Esophagus squamous epithelium (tissue), 5 donors: ENCODE measurements at places on chromosomes 5 and 9. TPM values are rescaled to one million over a fixed set of nuclear protein-coding genes. Genes with fewer than 3 reads are reported as not detected.

DNA sequence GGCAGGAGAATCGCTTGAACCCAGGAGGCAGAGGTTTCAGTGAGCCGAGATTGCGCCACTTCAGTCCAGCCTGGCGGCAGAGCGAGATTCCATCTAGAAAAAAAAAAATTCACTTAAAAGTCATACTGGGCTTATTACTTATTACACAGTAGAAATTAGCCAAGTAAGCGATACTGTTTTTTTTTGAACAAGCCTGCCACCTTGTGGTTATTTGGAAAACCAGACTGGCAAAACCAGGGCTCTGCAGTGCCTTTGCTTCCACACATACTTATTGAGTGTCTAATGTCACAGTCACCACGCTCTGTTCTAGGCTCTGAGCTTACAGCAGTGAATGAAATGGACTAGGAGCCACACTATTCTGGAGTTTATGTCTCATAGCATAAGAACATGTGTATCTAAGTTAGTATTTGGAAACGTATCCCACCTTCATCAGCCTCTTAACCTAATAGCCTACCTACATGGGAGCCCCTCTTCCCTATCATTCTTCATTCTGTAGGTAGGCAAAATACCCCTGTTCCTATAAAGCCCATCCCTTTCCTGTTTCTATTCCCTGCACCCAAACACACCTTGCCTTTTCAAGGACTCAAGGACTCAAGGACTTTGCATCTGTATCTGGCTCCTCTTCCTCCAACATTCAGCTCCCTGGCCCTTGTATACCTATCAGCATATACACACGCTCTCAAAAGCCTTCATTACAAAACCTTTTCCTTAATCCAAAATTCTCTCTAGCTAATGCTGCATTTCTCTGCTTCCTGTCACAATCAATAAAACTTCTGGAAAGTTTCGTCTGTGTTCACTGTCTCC, 13.9 kb upstream of the BASP1 start:
- no peak for DNase-seq

GRCh38 chr5:35820735-35821134, 36.0 kb upstream of the IL7R start:
- no peak for DNase-seq

- DNase-seq = no peak
These were observed 591.5 kb downstream of the RAB3C start for GRCh38 chr5:59174248-59174844.

Gene SHOC1
- not detected for total RNA-seq

DNA sequence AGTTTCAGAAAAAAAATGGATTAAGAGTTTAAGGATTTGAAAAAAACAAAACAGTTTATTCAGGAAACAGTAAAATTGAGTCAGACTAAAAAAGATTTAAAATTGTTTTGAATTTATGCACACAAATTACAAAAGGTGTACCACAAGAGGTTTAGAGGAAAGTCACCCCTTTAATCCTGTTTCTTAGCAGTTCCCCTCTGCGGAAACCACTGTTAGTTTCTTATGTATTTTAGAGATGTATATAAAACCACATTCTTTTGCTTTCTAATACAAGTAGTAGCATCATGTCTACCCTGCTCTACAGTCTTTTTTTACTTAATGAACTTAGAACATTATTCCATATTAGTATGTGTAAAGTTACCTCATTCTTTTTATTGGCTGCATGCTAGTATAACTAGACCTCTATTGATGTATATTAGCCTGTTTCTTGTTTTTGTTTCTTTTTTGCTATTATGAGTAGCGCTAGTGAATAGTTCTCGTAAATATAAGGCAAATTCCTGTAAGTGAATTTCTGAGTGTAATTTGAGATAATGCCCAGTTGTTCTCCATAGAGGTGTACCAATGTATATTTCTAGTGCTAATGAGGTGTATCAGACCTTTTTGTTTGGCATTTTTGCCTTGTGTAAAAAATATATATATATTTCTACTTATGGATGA, 20.0 kb downstream of the GPBP1 start:
- DNase-seq = no peak

DNA sequence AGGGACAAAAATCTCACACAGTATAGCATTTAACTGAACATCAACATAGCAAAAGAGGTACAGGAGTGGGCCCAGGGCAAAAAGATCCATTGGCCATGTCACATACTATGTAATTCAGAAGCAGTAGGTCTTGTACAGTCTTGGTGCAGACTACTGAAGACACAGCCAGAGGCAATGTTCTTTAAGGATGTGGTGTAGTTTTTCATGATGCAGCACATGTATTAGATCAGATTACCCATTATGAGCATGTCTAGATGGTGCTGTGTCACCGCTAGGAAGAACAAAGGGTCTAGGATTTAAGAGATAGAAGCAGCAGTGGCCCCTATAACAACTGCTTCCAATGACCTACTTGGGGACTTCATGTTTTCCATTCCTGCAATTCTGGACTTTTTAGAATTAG, 610.4 kb upstream of the MEF2C start:
- DNase-seq = no peak

- no peak for DNase-seq
These were observed 596 bp downstream of the IRF1 start for GRCh38 chr5:132489871-132490483.

Gene DRD1
- 0.06 TPM for total RNA-seq

DNA sequence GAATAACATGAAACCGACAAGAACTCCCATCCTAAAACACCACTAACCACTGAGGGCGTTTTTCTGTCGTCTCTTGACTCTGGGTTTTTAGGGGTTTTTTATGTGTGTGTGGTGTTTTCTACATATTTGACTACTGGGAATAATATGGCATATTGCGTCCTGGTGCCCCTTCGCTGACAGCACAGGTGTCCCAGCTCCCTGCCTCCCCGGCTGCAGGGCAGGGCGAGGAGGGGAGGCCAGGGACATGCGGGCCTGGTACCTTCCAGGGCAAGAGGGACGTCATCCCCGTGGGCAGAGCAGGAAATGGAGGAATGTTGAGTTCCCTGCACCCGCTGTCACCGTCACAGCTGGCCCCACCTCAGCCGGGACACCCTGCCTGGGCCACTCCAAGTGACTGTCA, 34.8 kb downstream of the VAV2 start:
- DNase-seq = no peak

DNA sequence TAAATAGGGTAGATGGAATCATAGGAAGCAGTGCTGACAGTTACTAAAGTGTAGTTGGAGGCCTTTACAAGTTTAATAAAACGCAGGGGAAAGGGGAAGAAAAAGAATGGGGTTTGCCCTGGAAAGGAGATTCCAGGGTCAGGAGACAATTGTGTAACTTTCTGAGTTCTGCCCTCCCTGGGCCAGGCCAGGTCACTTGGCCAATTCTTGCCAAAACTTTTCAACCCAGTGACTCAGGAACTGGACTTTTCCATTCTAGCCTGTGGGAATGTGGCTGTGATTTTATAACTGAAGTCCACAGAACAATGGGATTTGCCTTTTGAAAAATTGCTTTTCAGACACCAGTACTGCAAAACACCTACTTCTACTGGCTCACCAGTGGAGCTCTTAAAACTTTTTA, 289.8 kb upstream of the ANKRD55 start:
- DNase-seq = no peak

GRCh38 chr5:173328844-173329490, 753 bp upstream of the STC2 start:
- DNase-seq = no peak

GRCh38 chr5:59503220-59503619, 390.3 kb downstream of the PDE4D start:
- DNase-seq = no peak

Gene NEUROG1
- not detected for total RNA-seq

- no peak for DNase-seq
These were observed 15.2 kb downstream of the FKBP15 start for GRCh38 chr9:113205861-113206260.

- DNase-seq = no peak
These were observed 593.3 kb upstream of the ARRDC3 start for GRCh38 chr5:91976451-91976850.

- no peak for DNase-seq
These were observed 16.7 kb downstream of the ERAP1 start for GRCh38 chr5:96790961-96791504.

GRCh38 chr5:38548064-38548759, 8.2 kb downstream of the LIFR start:
- no peak for DNase-seq

DNA sequence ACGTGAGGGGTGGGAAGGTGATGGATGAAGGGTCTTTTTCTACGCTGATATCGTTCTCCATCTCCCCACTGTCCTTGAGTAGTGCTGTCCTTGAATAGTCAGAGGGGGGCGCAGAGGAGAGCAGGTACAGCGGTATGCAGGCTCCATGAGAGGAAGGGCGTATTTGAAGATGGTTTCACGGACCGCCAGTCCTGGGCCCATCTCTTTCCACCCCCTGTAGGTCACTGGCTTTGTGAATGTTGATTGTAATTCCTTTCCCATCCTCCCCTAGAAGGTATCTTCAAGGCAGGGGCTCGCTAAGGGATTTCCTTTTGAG, 40.8 kb upstream of the DAB2IP start:
- no peak for DNase-seq

Gene PPP3R2
- total RNA-seq = not detected

Gene GPR151
- not detected for total RNA-seq

Gene C7
- total RNA-seq = 193 TPM

DNA sequence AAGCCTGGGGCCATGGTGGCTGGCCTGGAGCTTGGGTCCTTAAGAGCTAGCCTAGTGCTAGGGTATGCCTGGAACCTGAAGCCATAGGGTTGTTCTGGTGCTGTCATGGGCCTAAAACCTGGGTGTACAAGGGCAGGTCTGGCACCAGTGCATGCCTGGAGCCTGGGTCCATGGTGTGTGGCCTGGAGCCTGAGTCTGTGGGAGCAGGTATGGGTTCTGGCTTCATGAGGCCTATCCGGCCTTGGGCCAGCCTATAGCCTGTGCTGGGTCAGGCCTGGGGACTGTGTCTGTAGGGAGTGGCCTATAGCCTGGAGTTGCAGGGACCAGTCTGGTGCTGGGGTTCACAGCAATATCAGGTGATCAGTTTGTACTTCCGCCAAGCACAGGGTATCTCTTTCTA, 347.2 kb upstream of the MEF2C start:
- DNase-seq = no peak

Gene EQTN
- not detected for total RNA-seq

Gene FCN2
- not detected for total RNA-seq

DNA sequence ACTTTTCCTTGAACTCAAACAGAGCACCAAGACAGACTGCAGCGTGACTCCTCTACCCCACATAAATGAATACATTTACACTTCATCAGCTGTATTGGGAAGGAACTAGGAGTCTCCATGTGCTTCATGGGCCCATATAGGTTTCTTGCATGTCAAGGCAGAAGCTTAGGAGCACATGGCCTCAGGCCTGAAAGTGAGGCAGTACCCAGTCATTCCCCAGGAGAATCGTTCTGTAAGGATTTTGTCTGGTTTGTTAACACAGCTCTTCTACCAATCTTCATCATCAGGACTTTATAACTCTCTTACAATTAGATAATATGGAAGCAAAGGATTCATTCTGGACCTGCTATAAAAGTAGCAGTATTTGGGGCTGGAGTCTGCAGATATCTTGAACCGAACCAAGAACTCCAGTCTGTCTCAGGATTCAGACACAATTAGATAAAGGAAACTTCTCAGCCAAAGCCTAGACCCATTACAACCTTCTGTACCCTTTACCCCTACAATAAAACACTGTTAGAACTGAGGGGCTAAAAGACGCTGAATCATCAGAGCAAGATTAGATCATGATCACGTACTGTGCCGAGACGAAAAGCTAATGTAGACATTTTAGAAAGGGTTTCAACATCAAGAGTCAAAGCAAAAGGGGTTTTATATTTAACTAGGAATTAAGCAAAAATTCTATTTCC, 385.5 kb upstream of the SLC30A5 start:
- DNase-seq = no peak

GRCh38 chr5:154779105-154779504, 23.9 kb downstream of the LARP1 start:
- DNase-seq = no peak

DNA sequence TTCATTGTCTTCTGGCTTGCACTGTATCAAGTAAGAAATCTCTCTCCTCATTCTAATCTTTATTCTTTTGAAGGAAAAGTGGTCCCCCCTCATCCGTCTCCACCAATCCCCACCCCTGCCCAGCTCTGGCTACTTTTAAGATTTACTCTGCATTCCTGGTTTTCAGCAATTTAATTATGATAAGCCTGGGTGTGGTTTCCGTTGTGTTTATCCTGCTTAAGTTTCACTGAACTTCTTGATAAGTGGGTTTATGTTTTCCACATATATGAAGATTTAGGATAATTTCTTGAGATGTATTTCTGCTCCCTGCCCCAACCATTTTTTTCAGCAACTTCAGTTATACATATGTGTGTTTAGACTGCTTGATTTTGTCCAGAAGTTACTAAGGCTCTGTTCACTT, 46.5 kb downstream of the PTBP3 start:
- no peak for DNase-seq

GRCh38 chr5:98504505-98504904, 269.0 kb upstream of the RGMB start:
- DNase-seq = no peak

DNA sequence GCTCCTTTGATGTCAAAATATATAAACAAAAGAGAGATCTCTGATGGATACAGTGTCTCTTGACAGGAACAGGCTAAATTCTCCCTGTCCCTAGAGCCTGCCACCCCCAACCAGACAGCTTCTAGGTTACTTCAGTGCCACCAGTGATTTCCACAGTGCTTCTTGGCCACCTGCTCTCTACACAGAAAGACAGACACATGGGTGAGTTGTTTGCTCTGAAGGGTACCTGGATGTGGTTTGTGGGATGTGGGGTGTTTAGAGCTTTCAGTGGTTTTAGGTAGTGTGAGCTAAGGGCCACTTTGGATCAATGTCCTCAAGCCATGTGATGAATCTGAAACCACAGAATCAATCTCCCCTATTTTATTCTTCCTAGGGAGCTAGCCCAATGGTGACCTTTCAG, 125.4 kb downstream of the ANKRD18B start:
- no peak for DNase-seq

DNA sequence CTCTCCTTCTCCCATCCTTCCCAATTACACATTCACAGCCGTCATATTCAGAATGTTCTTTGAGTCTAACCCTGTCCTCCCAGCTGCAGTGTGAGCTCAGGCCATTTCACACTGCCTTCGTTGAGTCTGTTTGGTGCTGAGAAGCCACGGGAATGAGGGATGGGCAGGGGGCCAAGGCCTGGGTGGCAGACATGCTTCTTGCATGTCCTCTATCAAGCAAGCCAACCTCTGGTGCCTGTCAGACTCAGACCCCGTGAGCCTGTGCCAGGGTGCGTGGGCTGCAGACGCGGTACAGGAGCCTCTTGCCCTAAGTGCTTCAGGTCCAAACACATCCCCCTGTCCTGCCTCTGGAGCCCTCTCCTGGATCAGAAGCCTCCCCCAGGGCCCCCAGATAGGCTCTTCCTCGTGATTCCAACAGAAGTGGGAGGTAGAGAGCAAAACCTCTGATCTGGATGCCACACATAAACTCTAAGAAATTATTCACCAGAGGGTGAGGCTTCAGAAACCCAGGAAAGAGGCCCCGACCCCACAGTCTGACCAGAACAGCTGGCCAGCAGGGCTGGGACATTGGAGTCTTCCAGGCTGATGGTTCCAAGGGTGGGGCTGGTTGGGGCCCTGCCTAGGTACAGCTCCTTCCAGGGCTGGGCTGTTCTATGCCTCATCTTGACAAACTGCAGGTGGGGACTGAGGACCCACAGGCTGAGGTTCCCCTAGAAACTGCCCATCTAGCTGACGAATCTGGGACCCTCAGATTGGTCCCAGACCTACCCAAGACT, 46.7 kb upstream of the CDKN2AIPNL start:
- no peak for DNase-seq

Gene ZFP37
- total RNA-seq = 1.7 TPM
